Lower leg skin (tissue), 4 donors: ENCODE measurements at places on chromosomes 12 and 14. TPM values are rescaled to one million over a fixed set of nuclear protein-coding genes. Genes with fewer than 3 reads are reported as not detected.

Gene MGP
- 42.8 TPM for total RNA-seq

Gene OR4E2
- not detected for total RNA-seq

Gene GPD1
- 36.2 TPM for total RNA-seq

Gene NKX2-1
- total RNA-seq, result not detected

Gene NEUROD4
- total RNA-seq, result not detected

Gene DDX55
- total RNA-seq, result 22.3 TPM

Gene SOCS2
- total RNA-seq, result 14.2 TPM

Gene CLEC2A
- 60.8 TPM for total RNA-seq

Gene ATF1
- 14.9 TPM for total RNA-seq

Gene SALL2
- 4.7 TPM for total RNA-seq

Gene TSPAN19
- total RNA-seq, result not detected

Gene PLEKHD1
- 1.8 TPM for total RNA-seq

Gene LTBP2
- 17.1 TPM for total RNA-seq

Gene TAMALIN
- 34.2 TPM for total RNA-seq

Gene NRL
- 2.2 TPM for total RNA-seq

Gene TMCC3
- total RNA-seq, result 18.2 TPM

Gene PLBD1
- total RNA-seq, result 64.1 TPM

Gene HOXC13
- 12.6 TPM for total RNA-seq

Gene CD27
- 0.16 TPM for total RNA-seq

Gene ZDHHC22
- not detected for total RNA-seq

Gene CFAP251
- total RNA-seq, result 6.2 TPM

Gene FITM1
- 1.0 TPM for total RNA-seq

Gene SDR39U1
- total RNA-seq, result 21.0 TPM

Gene LRP1-AS
- total RNA-seq, result not detected

Gene KLRC4
- total RNA-seq, result not detected

Gene IL26
- total RNA-seq, result not detected

Gene DHRS2
- 6.0 TPM for total RNA-seq

Gene CACNA2D4
- 3.6 TPM for total RNA-seq

Gene GLIPR1
- total RNA-seq, result 3.9 TPM
